Esophagus mucosa (tissue), 1 donor: ENCODE measurements at places on chromosomes 11 and 22.

DNA sequence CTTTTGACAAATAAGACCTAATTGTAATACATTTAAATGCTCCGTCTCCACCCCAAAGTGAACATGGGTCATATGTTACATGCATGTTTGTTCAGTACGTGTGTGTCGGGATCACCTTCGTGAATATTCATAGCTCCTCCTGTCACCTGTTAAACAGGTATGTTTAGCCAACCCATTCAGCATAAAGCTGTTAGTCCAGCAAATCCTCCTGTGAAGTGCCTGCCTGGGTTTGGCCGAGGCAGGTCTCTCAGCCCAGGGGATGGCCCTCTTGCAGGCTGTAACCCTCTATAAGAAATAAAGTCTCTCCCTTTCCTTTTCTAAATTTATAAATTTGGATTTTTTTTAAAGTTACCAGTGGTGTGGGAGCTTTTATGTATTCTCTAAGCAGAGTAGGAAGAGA, 38.9 kb upstream of the NTM start:
- ATAC-seq: peak; percentile 44

GRCh38 chr11:70662691-70663098, 264.4 kb downstream of the CTTN start:
- no peak for ATAC-seq

- peak; percentile 80 for ATAC-seq
Observed at GRCh38 chr22:46557736-46558480, 20.5 kb upstream of the CELSR1 start.

GRCh38 chr22:43345761-43346301, 2.7 kb upstream of the SCUBE1 start:
- ATAC-seq: no peak
